ENCODE measurements at places on chromosomes 2 and 18.

DNA sequence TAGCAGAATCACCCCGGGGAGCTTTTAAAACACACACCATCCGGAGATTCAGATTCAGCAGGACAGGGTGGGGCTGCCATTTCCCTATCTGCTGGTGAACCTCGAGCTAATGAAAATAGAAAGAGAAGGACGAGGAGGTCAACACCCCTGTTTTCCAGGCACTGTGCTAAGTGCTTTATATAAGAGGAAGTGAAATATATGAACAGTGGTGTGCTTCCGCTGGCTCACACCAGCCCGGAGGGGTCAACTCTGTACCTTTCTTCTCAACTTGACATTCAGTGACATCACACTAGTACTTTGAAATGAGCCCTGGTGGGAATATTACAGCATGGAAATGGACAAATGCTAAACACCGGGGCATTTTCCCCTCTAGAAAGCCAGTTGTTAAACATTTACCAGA lies 108.3 kb upstream of the LTBP1 start:
- no peak for DNase-seq

DNA sequence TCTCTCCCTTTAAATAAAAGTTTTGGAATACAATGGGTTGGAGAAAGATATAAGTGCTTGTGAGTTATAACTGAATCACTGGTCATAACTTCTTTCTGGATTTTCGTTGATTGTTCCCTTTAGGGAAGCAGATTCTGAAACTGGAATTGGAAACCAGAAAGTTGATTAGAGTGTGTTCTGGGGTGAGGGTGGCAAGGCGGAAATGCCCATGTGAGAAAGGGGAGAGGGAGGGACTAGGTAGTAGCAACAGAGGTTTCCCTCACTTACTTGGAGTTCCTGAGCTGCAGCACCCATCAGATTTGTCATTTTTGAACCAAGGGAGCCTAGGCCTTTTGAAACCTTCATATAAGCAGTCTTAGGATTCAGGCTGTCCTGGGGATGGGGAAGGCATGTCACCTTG lies 453.4 kb downstream of the KCNJ3 start:
- DNase-seq, result no peak

DNA sequence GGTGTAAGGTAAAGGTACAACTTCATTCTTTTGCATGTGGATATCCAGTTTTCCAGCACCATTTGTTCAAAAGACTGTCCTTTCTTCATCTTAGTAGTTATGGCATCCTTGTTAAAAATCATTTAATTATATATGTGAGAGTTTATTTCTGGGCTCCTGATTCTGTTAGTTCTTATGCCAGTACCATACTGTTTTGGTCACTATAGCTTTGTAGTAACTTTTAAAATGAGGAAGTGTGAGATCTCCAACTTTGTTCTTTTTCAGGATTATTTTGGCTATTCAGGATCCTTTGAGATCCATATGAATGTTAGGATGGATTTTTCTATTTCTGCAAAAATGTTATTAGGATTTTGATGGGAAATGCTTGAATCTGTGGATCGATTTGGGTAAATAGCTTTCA lies 16.8 kb downstream of the ACTR3 start:
- no peak for DNase-seq

- DNase-seq, result no peak
These were observed 632.0 kb upstream of the PIK3C3 start for GRCh38 chr18:41323044-41323443.

DNA sequence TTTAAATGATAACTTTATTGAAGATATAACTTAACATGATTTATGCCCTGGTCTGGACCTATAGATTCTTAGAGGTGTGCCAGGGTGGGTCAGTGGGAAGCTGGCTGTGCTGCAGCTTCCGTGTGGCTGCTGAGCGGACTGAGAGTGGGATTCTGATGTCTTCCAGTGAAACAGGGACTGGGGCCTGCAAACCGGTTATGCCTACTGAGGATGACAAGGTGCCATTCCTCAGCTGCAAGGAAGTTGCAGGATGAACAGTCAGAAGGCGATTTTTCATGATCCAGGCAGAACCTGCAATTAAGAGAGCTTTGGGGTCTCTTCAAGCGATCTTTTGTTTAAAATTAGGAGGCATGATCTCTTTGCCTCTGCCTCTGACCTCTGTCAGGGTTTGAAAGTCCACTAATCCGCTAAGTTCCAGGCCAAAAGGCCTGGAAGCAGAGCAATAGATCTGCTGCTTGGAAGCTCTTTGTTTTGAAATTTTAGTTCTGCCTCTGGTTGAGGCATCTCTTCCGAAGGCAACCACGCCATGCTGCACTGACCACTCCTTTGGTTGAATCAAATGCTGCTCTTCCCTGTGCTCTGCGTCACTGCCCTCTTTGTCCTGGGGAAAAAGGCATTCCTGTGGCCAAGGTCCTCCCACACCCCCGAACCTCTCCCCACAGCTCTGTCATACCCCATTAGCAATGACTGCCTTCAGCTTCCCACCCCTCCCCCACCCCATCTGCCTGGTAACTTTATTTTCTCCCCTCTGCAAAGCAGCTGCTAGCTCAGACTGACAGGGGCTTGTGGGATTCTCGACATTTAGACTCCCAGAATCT lies 2.0 kb downstream of the TMEM169 start:
- no peak for DNase-seq

Data from LNCaP clone FGC (cell line).